ENCODE measurements at places on chromosomes 5 and 9. TPM values are rescaled to one million over a fixed set of nuclear protein-coding genes. Genes with fewer than 3 reads are reported as not detected.

LCN15 gene
- 0.05 TPM for total RNA-seq

GABRA6 gene
- total RNA-seq: not detected

NIPSNAP3A gene
- 16.0 TPM for total RNA-seq

CYSRT1 gene
- 0.21 TPM for total RNA-seq

PCA3 gene
- 0.13 TPM for total RNA-seq

SPATA31A1 gene
- total RNA-seq: 0.13 TPM

PCDHAC2 gene
- 0.32 TPM for total RNA-seq

BTNL3 gene
- total RNA-seq: not detected

DBH gene
- total RNA-seq: not detected

AQP7 gene
- total RNA-seq: not detected

RNF183 gene
- not detected for total RNA-seq

NOXA1 gene
- total RNA-seq: 0.75 TPM

C5orf47 gene
- total RNA-seq: 0.03 TPM

FAM151B gene
- total RNA-seq: 3.8 TPM

DRD1 gene
- not detected for total RNA-seq

PCDHB3 gene
- total RNA-seq: 0.21 TPM

FLT4 gene
- total RNA-seq: 0.58 TPM

RNF44 gene
- 7.7 TPM for total RNA-seq
